ENCODE measurements at places on chromosomes 2 and 18.

DNA sequence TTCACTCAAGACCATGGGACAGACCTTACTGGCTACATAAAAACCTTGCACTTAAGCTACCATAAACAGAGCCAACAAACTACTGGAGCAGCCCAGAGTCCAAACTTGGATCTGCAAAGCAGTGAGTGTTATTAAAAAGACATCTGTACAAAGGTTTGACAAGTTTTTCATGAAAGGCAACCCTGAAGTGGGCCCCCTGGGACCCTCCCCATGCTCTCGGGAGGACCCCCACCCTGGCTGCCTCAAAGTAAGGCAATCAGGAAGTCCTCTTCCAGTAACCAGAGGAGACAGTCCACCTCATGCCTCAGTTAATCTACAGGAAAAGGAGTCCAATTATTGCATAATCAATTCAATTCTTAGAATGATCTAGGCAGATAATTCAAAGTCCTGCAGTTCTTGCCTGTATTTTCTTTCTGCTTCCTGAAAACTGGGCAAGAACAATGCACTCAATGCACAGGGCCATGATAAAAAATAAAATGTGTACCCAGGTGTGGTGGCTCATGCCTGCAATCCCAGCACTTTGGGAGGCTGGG, 69.7 kb downstream of the TBC1D8 start:
- DNase-seq = no peak

DNA sequence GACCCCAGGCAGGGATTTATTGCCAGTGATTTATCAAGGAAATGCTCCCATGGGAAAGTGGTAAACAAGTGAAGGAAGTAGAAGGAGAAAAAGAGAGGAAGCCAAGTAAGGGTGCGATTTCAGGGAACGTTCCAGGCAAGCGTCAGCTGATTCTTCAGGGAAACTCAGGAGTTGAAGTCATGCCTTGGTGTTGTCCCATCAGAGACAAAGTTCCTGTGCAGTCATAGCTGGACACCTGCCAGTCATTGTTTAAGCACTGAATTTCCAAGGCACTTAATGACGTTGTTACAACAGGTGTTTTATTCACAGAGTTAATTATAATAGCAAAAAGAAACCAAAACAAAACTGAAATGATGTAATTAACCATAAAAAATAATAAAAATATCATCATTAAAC, 381.8 kb upstream of the CRIM1 start:
- no peak for DNase-seq

DNA sequence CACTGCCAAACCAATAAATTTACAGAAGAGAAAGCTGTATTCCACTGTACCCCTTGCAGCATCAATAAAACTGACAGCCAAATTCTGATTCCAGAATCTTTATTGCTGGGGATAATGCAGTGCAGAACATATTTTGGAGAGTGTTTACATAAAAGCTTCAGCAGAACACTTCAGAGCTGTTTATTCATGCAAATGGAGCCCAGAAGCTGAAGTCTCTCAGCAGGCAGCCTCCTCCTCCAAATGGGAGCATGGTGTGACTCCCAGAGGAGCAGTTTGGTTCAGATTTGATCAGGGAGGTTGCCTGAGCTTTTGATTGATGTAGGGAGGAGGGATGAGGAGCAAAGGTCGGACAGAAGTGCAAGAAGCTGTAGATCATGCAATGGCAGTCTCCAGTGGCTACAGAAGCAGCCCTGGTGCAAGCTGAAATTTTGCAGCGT, 22.4 kb downstream of the LHCGR start:
- no peak for DNase-seq

DNA sequence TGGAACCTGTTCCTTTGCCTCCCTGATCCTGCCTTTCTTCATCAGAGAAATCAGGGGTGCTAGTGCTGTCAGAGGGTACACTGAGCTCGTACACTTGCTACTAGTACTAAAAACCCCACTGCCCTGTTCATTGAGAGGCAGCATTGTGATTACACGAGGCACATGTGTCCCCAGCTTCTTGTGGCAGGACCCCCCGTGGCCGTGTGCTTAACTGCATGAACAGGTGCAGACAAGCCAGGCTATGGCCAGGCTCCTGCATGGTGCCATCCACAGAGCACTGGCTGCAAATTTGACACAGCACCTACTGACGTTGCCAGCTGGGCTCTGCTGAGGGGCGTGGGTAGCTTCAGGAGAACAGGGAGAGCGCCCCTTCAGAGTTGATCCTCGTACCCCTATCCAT, 248.4 kb downstream of the GLI2 start:
- DNase-seq = no peak

- DNase-seq = no peak
Measured at GRCh38 chr18:28854964-28855363, 678.0 kb upstream of the CDH2 start.

DNA sequence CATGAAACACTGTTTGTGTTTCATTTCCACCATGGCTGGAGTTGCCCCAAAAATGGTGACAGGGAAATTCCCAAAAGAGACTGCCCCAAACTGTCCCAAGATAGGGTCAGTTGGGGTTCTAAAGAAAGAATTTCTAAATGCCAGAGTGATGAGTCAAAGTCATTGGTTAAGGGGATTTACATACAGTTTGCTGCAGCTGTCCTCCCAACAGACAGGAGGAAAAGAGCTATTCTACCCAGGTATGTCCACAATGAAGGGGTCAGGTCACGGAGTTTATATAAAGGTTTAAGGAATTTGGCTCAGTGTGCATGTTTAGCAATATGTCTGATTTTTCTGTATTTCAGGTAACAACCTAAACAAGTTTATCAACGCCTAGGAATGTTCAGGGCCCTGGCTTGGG, 344.1 kb downstream of the TDRD15 start:
- no peak for DNase-seq

DNA sequence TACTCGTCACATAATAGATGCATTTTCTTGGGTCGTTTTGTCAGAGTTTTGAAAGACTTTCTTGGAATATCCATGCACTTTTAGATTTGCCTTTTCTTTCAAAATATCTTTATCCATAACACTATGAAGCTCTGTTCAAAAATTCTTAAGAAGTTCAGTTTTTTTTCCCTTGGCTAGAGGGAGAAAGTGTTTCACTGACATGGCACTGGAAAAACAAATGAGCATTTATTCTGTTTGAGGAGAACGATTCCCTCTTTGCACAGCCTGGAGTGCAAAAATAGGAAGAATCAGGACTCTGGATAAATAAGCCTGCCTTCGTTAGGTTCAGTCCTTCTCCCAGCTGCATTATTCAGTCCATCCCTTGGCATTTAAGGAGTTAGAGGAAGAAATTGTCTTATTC, 91.0 kb upstream of the RPE start:
- DNase-seq = no peak

DNA sequence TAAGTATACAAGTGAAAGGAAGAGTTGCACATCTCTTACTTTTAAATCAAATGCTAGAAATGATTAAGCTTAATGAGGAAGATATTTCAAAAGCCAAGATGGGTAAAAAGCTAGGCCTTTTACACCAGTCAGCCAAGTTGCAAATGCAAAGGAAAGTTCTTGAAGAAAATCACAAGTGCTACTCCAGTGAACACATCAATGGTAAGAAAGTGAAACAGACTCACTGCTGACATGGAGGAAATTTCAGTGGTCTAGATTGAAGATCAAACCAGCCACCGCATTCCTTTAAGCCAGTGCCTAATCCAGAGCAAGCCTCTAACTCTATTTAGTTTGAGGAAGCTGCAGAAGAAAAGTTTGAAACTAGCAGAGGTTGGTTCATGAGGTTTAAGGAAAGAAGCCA, 79.1 kb downstream of the RBBP8 start:
- no peak for DNase-seq

- no peak for DNase-seq
Measured at GRCh38 chr2:125707611-125708010, 948.3 kb upstream of the GYPC start.

- DNase-seq = no peak
Measured at GRCh38 chr2:224915136-224915535, 127.1 kb downstream of the DOCK10 start.

DNA sequence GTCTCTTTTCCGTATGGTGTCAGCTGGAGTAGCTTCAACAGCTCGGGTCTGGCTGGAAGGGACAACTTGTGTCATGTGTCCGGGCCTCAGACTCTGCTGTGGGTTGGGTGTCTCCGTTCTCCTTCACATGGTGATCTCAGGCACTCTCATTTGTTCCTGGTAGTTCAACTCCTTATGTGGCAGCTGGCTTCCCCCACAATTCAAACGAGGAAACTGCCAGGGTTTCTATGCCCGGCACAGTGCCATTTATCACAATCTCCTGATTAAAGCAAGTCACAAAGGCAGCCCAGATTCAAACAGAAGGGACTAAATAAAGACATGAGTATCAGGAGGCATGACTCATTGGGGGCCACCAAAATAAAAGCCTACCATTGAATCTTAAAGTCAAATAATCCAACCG, 22.7 kb downstream of the MRO start:
- DNase-seq = no peak

GRCh38 chr2:237581751-237582746, 8.5 kb downstream of the RAB17 start:
- no peak for DNase-seq

DNA sequence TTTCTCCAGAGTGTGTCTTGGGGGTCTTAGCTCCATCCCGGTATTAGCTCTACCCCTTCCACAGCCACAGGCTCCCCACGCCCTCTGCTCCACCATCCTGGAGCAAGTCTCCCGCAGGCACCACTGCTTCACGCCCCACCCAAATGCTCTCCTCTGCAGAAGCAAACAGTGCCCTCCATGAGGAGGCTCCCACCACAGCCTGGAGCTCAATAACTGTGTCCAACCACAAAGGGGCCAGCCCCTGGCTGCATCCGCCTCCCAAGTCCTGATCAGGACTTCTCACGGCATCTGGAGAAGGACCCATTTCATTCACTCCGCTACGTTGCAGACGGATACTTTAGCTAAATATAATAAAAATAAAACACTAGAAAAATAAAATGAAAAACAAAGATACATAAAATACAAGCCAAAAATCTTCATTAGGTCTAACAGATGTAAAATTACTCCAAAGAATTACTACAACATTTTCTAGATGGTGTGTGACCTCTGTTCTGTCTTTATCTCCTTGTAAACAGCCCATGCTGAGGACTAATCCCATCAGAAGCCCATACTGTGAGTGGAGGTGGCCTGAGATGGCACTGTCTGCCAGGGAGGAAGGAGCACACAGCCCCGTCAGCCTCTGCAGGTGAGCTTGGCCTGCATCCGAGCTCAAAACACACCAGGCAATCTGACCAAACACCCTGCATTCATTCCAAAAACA, 210.8 kb upstream of the RAB6C start:
- DNase-seq = no peak

GRCh38 chr2:192186806-192187205, 7.9 kb downstream of the TMEFF2 start:
- no peak for DNase-seq

GRCh38 chr18:45962866-45963265, 4.3 kb downstream of the EPG5 start:
- DNase-seq = no peak

- no peak for DNase-seq
Measured at GRCh38 chr18:54125429-54125828, 99.0 kb downstream of the MBD2 start.

Data from D721Med (cell line).